ENCODE measurements at places on chromosomes 3 and 15. TPM values are rescaled to one million over a fixed set of nuclear protein-coding genes. Genes with fewer than 3 reads are reported as not detected.
A peak's percentile ranks its signal among the peaks of the same experiment; 100 is the strongest.

The PCLAF gene
- 8.6 TPM for total RNA-seq

The SLC9C1 gene
- not detected for total RNA-seq

The GLDN gene
- total RNA-seq = not detected

The ASB7 gene
- total RNA-seq = 14.3 TPM

The WDR72 gene
- total RNA-seq = not detected

The AADACL2 gene
- total RNA-seq = not detected

The GPR27 gene
- total RNA-seq = 6.3 TPM

The TJP1 gene
- total RNA-seq = 137 TPM

The NEK10 gene
- total RNA-seq = 1.1 TPM

The DNASE1L3 gene
- total RNA-seq = not detected

The MEF2A gene
- 55.2 TPM for total RNA-seq

The FBXW12 gene
- not detected for total RNA-seq

The ZCWPW2 gene
- 1.0 TPM for total RNA-seq

The RBPMS2 gene
- total RNA-seq = 0.17 TPM

The SCN11A gene
- 0.05 TPM for total RNA-seq

GRCh38 chr15:26670116-26670515, 102.8 kb downstream of the GABRB3 start:
- no peak for DNase-seq

DNA sequence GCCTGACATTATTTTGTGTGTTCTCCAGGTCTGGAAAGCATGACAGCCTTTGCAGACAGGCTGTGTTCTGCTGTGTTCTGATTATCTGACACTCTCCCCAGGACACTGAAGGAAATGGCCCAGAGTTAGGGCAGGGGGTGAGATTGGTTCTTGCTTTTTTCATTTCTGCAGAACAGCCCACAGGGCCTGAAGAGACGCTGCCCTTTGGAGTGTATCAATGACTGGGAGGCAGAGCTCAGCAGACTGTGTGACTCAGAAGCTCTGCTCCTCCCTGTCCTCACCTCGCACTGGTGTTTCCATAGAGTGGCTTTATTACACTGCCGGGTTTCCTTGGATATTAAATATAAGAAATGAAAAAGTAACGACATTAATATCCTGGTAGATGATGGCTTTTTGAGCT, 523.6 kb downstream of the NTRK3 start:
- no peak for DNase-seq

DNA sequence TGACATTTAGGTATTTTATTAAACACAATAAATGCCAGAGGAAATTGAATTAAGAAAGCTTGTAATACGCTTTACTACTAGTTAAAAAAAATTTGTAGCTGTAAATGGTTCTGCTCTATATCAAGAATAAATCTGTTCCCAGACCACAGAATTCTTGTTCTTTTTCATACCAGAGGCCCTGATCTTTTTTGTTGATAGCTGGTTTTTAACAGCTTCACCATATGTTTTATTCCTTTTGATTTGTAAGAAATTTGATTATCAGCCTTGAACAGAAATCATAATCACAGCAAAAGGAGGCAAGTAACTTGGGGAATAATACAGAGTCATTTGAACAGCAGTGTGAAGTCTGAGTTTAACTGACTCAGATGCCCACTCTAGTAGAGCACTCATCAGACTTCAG, 202.7 kb downstream of the CNTN4 start:
- no peak for DNase-seq

GRCh38 chr3:4332574-4332973, 29.4 kb downstream of the SETMAR start:
- DNase-seq = no peak

DNA sequence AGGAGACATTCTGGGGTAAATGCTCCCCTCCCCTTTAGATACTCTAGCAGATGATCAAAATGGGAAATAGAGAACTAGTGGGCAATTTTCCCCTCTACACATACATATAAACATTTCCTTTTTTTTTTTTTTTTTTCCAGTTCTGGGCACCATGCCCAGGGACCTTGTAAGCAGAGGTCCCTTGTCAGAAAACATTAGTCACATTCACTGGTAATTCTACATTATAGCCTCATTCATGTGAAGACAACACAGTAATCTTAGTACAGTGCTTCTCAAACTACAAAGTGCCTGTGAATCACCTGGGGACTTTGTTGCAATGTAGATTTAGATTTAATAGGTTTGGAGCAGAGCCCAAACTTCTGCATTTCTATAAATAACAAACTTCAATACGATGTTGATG, 60.1 kb upstream of the ACTC1 start:
- DNase-seq = peak; percentile 62

DNA sequence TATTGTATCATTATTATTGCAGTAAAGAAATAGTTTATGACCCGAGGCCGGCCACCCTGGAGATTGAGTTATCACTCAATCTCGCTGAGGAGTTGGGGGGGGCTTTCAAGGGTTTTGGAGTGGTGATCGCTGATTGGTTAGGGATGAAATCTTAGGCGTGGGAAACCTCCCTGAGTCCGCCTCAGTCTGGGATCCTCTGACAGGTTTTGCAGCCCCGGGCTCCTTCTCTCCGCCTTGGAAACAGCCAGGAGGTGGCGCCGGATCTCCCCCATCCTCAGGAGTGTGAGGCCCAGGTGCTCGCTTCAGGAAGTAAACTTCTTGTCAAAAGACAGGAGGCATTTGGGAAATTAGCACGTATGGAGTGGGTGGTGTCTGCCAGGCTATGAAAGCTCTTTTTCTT, 41.1 kb upstream of the SEC61A1 start:
- peak; percentile 61 for DNase-seq

DNA sequence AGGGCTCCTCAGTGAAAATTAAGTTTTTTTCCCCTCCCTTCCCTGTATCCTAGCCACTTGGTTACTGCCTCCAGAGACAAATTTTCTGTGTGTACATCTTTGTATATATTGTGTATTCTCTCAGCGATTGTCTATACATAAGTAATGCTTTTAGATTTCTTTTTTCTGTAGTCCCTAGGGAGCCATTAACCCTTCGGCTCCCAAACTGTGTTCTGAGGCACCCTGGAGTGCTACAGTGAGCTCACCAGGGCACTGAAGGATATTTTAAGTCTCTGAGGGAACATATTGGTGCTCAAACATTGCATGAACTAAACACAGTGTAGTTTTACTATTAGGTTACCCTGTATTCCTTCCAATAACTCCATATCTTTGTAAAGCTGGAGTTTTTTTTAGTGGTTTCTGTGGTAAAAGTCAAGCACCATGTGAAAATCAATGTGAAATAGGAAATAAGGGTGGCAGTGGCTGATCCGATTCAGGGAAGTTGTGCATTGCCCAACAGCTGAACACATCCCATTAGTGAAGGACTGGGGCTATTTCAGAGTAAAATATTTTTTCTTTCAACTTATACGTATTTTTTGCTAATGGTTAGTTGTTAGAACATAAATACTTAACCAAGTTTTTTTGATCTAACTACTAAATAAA, 43.0 kb downstream of the USP13 start:
- no peak for DNase-seq

GRCh38 chr3:8525893-8526292, 24.3 kb downstream of the LMCD1 start:
- no peak for DNase-seq

DNA sequence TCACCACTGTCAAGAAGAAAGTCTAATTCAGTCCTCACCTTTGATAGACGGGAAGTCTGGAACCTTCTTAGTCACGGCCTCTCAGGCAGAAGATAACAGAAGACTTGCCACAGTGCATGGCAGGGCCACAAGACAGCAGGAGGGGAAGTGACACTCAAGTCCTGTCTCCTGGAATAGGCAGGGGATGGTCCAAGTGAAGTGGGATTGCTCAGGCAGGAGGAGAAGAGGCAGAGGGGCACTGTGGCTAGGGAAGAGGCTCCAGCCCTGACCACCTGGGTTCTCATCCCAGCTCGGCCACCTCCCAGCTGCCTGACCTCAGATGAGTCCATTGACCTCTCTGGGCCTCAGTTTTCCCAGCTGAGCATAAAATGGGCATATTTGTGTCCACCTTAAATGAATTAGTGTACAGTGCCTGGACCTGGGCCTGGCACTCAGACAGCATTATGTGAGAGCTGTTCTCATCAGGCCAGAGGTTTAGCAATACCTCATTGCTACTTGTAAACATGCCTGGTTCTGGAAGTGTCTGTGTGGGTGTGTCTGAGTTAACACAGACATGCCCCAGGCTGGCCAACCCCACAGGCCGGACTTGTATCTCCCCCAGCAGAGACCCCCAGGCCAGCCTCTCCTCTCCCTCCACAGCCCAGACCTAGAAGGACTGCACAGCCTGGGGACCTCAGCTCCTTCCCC, 11.5 kb upstream of the PCSK6 start:
- DNase-seq = no peak

DNA sequence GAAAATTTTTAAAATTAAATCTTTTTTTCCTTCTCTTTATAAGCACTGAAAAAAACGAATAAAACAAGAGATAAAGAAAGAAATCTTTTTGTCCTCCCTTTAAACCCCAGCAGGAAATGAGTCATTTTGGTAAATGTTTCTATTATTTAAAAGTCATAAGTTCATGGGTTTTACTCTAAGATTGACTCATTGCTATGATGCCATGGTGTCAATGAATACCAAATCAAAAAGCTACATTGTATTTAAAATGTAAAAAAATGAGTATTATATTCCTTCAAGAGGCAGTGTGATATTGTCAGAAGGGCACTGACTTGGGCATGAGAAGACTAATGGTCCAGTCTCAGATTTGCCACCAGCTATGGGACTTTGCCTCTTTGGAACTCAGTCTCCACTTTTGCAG, 303.4 kb upstream of the DNAJC19 start:
- DNase-seq = peak; percentile 43

GRCh38 chr15:73286311-73286710, 82.4 kb downstream of the HCN4 start:
- DNase-seq = no peak

- DNase-seq = peak; percentile 5
These were observed 815 bp upstream of the ZNF280D start for GRCh38 chr15:56734013-56734635.

GRCh38 chr3:38177181-38177580, 11.8 kb downstream of the OXSR1 start:
- no peak for DNase-seq

GRCh38 chr3:35665390-35666055, 26.2 kb downstream of the ARPP21 start:
- no peak for DNase-seq

- no peak for DNase-seq
These were observed 4.6 kb downstream of the SKOR1 start for GRCh38 chr15:67829647-67830504.

- no peak for DNase-seq
These were observed 239.1 kb upstream of the CFAP20DC start for GRCh38 chr3:59288951-59289350.

DNA sequence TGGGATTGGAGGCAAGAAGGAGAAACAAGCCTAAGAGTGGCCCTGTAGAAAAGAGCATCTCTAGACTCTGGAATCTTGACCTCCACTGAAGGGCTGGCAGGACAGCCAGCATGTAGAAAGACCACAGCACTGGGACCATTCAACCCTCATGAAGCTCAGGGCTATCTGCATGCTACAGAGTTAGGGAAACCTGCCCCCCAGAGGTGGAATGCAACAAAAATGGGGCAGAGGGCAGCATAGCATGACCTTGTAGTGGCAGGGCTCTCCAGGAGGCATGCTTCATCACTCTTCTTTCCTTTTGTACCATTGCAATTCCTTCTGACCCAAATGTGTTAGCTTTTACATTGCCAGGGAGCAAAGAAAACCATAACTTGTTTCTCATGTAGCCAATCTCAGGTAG, 445.4 kb downstream of the EPHB1 start:
- no peak for DNase-seq

DNA sequence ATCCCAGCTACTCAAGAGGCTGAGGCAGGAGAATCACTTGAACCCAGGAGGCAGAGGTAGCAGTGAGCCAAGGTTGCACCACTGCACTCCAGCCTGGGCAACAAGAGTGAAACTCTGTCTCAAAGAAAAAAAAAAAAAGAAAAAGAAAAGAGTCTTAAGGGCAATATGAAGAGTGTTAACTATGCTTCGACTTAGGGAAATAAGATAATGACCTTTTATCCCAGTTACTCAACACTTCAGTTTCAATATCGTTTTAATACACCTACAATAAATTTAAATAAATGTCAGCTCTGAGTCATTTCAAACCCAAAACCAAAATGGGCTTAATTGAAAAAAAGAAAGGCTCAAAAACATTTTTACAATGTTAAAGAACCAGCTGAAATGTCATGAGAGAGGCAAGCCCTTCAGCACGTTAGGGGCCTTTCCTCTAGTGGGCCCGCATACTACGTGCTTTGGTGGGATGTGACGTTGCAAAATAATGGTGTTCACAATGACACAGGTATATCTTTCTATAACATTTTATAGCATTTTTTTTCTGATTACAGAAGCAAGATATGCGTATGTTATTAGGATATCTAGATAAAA, 15.3 kb downstream of the FYCO1 start:
- DNase-seq = no peak

GRCh38 chr15:70523616-70524015, 239.7 kb downstream of the UACA start:
- no peak for DNase-seq

All from MCF 10A (cell line).